NCI-H1417 (cell line): ENCODE measurements at places on chromosomes 3 and 15.

DNA sequence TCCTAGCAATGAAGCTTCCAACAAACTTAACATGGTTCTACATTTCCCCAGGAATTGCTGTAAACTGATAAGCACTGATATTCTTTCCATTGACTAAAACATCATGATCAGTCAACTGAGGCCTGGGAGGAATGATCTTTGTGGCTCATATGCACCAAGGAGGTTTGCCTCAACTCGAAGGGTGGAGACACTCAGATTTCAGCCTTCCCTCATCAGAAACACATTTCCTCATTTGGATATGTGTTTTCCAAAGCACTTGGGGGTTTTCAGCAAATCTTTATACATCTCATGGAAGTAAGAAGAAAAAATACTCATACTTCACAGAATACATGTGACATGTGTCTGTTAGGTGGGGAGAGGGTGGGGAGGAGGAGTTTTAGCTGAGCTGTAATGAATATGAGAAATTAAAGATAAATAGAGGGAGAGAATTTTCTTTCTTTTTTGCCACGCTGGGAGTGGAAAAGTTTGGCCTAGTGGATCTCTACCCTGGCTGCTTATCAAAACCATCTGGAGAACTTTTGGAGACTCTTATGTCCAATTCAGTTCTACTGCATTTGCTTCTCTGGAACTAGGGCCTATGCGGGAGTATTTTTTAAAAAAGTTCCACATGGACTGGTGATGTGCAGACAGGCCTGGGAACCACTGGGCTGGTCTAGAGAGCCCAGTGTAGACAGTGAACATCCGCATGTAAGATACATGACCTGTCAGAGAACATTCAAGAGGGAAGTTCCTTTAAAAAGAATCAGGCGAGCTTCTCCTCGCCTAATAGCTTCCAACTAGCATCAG lies 301.0 kb upstream of the ICE2 start:
- DNase-seq: no peak

GRCh38 chr3:81579744-81580143 lies 181.7 kb downstream of the GBE1 start:
- DNase-seq: no peak

DNA sequence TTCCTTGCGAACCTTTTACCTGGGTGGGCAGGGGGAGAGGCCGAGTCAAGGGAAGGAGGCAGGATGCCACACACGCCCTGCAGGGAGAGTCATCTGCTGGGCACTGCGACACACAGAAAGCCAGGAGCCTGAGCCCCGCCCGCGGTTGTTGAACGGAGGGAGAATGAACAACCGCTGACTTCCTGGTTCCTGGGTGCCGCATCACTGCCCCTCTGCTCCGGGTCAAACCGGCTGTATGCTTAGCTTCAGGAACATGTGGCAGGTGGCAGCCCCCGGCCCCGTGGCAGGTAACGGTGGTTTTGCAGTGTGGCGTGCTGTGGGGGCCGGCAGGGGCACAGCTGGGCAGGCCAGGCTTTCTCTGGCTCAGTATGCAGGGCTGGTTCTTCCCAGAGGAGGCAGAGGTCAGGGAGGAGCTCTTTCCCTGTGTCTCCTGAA lies 33.4 kb downstream of the APBA2 start:
- DNase-seq: no peak

DNA sequence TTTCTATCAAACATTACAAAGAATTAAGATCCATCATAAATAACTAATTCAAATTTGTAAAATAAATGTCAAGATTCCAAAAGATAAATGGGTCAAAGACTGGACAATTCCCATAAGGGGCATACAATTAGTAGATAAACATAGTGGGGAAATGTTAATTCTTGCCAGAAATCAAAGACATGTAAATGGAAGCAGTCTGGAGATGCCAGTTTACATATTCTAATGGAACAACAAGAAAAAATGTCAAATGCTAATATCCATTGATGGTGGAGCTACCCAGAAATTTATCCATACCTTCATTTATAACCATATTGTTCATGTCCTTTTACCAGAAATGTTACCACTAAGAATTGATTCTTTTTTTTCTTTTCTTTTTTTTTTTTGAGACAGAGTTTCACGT lies 13.7 kb upstream of the LIPC start:
- no peak for DNase-seq

DNA sequence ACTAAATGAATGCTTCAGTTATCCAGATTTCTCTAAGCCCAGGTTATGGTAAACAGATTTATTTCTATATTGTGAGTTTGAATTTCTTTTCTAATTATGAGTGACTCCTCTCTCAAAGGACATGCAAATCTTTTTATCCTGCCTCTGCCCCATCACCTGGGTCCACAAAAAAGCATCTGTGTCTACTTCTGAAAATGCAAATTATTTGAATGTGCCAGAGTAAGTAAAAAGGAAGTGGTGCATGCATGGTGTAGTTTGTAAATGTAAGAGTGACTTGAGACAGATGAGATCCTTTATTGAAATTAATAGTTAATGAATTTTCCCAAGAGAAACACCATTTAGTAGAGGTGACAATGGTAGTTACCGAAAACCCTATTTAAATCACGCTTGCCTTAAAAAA lies 26.9 kb downstream of the MCTP2 start:
- DNase-seq: no peak
